NCI-H460 (cell line): ENCODE measurements at places on chromosomes 6 and 20.

- no peak for DNase-seq
These were observed 14.6 kb upstream of the FAXC start for GRCh38 chr6:99364026-99364425.

GRCh38 chr6:20747991-20748390 lies 213.7 kb downstream of the CDKAL1 start:
- no peak for DNase-seq

DNA sequence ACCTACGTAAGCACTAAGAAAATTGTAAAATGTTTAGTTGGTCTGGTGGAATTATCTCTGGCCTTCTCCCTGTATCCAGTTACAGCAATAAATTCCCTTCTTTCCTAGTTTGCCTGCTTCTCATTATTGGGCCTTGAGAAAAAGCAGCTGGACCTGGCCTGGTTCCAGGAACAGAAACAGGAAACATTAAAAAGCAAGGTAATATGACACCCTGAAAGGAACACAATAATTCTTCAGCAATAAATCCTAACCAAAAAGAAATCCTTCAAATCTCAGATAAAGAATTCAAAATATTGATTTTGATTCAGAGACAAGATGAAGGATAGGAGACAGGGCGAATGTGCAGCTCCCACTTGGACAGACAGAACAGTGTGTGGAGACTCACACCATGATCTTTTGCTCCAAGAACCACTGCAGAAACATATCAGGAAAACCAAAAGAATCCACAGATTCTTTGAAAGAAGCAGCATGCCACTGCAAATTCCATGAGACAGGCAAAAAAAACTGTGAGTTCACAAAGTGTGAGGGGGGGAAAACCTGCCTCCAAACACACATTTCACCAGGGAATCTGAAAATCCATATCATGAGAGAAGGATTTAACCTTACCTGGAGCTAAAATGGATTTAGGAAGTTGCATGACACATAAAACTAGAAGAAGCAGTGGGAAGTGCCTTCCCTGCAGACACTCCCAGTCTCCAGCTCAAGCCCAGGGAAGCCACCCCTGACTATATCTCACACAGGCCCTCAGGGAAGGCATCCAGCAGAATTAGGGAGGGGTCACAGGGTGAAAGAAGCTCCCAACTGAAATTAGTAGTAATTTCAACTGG lies 28.9 kb downstream of the TREM1 start:
- DNase-seq, result no peak

DNA sequence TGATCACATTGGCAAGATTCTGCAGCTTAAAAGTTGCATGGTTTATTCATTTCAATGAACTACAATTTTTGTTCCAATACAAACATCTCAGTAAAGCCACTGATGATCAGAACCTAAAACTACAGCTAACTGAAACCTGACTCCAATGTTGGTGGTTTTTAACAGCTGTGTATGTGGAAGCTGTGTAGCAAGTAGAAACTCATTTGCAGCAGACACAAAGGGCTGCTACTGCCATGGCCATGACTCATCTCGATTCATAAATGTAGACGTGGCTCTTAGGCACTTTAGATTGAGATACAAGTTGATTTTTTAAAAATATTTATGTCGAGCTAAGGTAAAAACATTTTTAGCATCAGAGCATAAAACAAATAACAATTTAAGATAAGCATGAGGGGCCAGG lies 19.5 kb upstream of the MAP3K4 start:
- no peak for DNase-seq

GRCh38 chr6:47836046-47836445 lies 54.2 kb downstream of the OPN5 start:
- no peak for DNase-seq

DNA sequence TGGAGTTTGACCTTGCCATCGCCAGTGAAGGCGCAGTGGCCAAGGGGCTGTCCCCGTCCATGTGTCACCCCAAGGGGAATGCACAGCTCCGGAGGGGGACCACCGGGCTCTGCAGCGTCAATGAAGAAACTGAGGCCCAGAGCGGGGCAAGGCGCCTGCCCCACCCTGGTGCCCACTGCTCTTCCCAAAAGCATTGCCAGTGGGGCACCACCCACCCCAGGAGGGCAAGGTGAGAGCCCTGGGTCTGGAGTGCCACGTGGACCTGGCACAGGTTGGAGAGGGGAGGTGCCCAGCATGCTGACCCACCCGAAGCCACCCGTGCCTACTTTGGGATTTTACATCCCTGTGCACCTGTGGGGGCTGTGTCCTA lies 8.3 kb downstream of the NTSR1 start:
- no peak for DNase-seq

GRCh38 chr20:31494131-31494530 lies 19.0 kb downstream of the REM1 start:
- peak; percentile 44 for DNase-seq

- DNase-seq, result no peak
These were observed 56.6 kb downstream of the PHF20 start for GRCh38 chr20:35828434-35828833.

GRCh38 chr20:25309395-25310267 lies 61.7 kb downstream of the PYGB start:
- no peak for DNase-seq

DNA sequence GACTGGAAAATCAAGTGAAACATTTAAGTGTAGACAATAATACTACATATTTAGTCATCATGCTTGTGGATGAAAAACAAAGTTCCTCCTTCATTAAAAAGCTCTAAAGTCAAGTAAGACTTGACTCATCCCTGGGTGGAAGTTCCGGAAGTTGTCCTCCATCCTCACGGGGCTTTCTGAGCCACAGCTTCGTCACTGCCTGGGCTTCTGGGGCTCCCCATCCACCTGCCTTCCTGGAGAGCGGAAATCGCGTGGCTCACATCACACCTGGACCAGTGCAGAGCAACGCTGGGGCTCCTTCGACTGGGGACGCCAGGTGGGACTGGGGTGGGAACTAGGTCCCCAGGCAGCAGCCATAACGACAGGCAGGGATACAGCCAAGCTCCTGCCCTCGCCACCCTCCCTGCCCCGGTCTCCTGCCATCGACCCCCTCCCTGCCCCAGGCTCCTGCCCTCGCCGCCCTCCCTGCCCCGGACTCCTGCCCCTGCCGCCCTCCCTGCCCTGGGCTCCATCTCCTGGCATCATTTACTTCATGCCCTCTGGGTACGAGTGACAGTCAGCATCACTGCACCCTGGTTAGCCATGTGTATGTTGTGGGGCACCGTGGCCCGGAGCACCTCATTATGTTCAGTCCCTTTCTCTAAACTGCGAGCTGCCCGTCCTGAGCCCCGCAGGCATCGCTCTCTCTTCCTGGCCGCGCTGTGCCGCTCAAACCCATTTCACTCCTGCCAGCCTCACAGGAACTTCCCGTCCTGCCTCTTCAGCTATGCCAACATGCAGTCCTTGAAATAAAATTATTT lies 12.9 kb downstream of the THBS2 start:
- no peak for DNase-seq

DNA sequence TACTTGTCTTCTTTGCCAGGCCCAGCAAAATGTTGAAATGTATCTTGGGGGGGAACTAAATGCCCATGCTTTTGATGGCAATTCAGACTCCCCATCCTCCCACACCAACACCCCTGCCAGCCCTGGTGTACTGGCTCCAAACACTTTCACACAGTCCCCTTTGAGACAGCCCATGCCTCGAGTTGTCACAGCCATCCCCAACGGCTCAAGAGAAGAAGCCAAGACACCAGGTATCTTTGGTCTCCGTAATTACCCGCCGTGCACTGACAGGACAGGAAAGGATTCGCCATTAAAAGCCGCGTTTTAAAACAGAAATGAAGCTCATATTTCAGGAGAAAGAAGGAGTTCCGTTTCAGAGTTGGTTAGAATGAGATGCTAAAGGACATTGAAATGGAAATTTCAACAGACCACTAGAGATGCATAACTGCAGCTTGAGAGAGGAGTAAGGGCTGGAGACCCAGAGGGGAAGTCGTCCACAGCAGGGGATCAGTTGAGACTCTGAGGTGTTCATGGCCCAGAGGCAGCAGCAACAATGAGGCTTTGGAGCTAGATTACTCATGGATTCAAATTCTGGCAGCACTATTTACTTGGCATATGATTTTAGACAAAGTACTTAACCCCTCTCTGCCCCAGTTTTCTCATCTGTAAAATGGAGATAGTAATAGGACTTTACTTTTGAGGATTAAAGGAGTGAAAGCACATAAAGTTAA lies 63.5 kb upstream of the ADGRF1 start:
- no peak for DNase-seq

DNA sequence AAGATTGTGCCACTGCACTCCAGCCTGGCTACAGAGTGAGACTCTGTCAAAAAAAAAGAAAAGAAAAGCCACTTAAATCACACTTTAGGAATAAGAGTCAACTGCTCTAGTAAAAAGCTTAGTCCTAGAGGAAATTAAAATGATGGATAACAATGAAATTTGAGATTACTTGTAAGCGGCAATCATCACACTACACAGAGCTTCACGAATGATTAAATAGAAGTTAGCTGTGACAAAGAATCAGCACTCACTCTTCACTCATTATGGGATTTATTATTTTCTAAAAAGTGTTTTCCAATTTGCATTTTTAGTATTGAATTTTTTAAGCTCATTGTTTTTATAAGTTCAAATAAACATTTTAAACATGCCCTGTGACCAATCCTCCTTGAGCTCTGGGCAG lies 718.0 kb downstream of the UTRN start:
- DNase-seq, result no peak

DNA sequence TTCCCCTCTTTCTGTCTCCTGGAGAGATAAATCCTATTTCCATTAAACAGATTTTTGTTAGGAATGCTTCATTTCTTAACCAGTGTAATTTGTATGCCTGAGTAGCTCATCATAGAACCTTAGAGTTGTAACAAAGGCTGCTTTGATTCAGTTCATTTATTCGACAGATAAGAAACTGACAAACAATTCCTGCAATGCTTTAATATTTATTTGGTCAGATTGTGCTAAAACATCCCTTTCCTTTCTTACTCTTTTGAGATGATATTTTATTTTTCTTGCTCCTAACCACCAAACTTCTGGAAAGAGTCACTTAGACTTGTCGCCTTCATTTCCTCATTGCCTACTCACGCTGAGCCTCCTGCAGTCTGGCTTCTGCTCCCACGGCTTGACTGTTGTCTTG lies 89.0 kb upstream of the SUPT3H start:
- DNase-seq, result no peak

DNA sequence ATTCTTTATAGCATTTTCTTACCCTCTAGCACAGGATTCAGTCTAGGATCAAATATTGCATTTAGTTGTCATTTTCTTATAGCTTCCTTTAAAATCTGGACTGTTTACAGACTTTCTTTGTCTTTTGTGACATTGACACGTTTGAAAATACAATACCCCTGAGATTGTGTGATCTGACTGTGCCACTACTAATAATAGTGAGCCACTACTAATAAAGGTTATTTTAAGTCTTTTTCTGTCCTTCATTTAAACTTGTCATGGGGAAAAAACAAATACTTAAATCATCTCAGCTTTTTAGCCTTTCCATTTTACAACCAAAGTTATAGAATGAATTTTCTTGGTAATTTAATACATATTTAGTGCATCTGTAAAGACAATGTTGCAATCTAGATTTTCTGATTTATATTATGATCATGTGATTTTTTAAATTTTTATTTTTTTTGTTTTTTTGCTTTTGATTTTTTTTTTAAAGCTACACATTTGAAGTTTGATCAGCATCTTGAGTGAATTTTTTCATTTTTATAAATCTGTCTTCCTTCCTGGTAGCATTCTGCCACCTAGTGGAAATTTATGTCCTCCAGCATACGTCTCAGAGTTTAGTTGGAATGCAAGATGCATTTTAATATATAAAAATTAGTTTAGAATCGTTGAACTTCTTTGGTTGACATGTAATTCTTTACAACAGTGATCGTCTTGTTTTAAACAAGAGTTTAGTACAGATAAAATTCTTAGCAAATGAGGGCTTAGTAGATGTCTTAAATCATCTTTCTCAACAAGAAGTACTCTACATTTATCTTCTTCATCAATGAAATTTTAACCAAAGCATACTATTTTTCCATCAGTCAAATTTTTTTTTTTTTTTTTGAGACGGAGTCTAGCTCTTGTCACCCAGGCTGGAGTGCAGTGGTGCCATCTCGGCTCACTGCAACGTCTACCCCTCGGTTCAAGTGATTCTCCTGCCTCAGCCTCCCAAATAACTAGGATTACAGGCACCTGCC lies 119.4 kb downstream of the NCOA3 start:
- DNase-seq, result peak; percentile 54

- DNase-seq, result no peak
These were observed 20.8 kb downstream of the SRC start for GRCh38 chr20:37366743-37367142.

- no peak for DNase-seq
These were observed 811.5 kb downstream of the TENT5A start for GRCh38 chr6:80940976-80941375.

DNA sequence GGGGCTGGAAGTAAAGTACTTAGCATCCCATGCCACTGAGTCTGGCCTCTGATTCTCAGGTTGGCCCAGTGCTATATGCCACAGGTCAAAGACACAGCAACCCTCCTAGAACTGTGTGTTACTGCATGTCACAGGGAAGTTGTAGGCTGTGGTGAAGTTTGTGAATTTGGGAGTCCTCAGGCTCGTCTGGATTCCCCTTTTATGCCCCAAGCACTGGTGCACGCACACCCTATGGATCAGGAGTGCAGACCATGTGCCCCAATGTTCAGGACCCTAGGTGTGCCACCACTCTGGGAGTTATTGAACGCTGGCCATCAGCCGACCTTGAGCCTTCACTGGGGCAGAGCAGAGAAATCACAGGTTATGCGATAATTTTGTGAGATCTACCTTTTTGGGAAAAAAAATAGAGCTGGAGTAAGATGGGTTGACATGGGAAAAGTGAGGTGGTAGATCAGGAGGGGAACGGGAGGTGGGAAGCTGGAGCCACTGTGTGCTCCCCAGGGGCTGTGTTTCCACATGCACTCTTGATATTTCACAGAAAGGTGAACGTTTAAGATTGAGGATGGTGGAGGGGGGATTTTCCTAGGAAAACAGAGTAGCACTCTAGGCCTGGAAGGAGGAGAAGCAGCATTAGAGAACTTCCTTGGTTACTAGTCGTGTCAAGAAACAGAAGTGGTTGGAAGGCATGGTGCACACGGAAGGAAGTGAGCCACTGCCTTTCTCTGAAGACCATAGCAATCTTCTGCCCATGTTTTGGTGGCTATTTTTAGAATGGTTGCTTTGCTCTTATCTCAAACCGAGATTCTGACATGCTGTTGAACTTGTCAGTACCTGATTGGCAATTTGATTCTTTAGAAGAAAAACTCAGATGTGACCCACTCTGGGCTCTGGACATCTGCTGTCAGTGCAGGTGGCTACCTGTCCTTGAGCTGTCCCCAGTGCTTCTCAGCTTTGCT lies 44.1 kb downstream of the DUSP22 start:
- no peak for DNase-seq

GRCh38 chr6:138086573-138087196 lies 20.5 kb downstream of the PERP start:
- no peak for DNase-seq
